ENCODE measurements at places on chromosomes 1 and 21.

DNA sequence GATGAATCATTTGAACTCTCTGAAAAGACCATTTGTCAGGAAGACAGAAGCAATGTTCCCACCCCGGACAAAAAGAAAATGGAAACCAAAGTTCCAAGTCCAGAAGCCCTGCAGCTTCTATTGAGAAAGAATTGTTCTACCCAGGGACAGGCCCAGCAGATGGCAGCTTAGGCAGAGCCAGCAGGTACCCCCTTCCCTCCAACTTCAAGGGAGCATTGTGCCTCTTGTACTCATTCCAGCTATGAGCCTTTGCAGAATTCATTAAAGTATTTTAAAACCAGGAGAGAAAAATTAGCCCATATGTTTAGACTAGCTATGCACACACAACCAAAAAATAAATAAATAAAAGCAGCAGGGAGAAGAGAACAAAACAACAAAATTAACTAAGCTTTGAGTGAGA is 85.2 kb upstream of the KCND3 start:
- no peak for DNase-seq

GRCh38 chr1:23963617-23964234 is 4.1 kb downstream of the PNRC2 start:
- no peak for DNase-seq

DNA sequence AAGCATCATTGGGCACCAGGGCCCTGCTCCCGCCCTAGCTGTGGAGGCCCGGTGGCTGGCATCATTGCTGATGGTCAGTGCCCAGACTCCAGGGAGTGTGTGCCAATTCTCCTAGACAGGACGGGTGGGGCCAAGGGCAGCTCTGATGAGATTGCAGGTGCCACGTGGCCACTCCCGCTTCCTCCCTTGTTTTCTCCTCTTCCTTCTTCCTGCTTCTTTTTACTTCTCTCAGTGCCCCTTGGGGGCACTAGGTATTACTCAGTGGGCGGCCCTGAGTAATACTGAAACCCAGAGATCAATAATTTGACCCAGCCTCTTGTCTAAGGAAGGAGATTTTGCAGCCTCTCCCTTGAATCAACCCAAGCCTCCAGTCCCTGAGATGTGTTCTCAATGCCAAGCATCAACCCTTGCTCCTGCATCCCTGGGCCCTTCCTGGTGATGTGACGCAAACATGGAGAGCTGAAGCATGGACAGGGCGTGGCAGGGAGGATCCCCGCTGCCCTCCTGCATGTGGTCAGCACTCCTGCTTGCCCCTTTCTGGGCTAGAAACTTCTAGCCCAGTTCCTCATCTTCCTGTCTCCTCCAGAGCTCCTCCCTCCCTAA is 32.4 kb downstream of the CDK18 start:
- DNase-seq = no peak

GRCh38 chr1:65092691-65093090 is 55.3 kb upstream of the AK4 start:
- no peak for DNase-seq

- no peak for DNase-seq
Observed at GRCh38 chr1:27087371-27088220, 67.3 kb downstream of the SLC9A1 start.

DNA sequence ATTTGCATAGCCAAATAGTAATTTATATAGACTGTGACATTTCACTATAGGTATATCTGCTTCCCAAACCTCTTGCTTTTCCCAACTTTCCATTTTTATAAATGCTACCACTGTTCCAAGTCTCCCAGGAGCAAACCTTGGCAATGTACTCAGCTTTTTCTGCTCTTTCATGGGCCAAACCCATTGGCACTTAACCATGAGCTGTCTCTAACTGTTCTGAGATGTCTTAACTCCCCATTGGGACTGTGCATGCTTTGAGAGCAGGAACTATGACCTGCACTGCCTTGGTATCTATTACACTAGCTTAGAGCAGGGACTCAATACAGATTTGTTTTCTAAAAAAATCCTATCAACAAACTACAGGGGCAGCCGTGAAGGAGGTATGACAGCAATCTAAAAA is 22.5 kb upstream of the KHDRBS1 start:
- no peak for DNase-seq

DNA sequence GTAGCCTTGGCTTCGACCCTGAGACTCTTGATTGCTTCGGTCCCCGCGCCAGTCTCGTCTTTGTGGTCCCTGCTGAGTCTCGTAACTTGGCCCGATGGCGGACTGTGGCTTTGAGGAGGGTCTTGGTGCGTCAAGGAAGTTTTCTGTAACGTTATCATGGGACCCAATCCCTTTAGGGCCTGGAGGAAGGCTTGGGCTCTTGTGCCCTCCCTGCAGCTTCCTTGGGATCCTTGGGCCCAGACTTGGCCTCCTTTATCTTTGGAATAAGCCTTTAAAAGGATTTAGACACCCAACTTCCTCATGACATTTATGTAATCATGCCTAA is 371 bp downstream of the ZMPSTE24 start:
- no peak for DNase-seq

- no peak for DNase-seq
Observed at GRCh38 chr1:3197781-3198316, 128.8 kb downstream of the PRDM16 start.

GRCh38 chr1:111732718-111733117 is 6.5 kb downstream of the INKA2 start:
- DNase-seq = no peak

- DNase-seq = no peak
Observed at GRCh38 chr21:17733209-17733608, 85.9 kb downstream of the C21orf91 start.

DNA sequence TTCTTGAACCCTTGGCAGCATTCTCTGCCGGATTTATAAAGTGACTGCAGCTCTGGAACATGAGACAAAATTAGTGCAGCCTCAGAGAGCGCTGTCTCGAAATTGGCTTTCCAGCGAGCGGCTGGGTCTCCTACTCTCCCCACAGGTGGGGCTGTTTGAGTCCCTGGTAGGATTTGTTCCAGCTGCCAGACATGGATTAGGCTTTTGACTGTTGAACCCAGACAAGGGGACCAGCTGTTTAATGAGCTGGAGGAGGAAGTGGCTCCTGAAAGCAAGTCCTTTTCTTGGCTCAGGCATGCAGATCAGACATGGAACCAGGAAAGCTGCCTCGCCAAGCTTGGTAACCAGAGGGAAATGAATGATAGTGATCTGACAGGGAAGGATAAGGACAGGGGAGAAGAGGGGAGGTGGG is 69.6 kb downstream of the UBIAD1 start:
- DNase-seq = peak; percentile 84

DNA sequence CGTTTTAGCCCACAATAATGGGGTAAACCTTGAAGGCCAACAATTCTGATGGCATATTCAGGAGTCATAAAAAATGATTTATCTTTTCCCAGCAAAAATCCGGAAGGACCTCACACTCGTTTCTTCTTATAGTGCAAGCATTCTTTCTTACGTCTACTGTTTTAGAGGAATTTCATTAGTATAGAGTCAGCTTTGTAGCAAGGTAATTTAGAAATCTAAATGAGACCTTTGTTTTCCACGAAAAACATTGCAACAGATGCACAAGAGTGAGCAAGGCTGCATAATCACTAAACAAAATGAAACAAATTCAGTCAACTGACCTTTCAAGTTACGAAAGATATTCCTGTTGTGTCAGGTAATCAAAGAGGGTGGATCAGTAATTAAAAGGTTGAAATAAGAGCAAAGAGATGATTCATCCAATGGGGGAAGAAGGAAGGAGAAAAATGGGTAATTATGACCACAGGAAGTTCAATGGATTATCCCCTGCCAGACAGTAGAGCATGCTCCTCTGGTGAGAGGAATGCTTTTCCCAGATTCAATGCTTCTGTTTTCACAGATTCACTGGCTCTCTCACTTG is 560 bp upstream of the CSDE1 start:
- no peak for DNase-seq

DNA sequence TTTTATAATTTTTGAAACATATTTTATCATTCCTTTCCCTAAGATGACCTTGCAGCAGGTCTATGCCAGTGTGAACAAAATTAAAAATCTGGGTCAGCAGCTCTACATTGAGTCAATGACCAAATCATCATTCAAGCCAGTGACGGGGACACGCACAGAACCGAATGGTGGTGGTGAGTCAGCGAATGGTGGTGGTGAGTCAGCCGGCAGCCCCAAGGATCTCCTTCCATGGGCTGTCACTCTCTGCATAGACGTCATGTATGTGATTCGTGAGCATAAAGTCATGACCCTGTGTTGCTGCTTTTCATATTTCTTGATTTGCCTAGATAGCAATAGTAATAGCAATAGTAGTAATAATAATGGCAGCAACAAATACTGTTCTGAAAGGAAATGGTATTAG is 26.3 kb downstream of the PER3 start:
- no peak for DNase-seq

GRCh38 chr1:212677573-212677972 is 22.1 kb downstream of the BATF3 start:
- no peak for DNase-seq

- no peak for DNase-seq
Observed at GRCh38 chr1:200774311-200774710, 35.6 kb downstream of the CAMSAP2 start.

- DNase-seq = peak; percentile 85
Observed at GRCh38 chr1:188689542-188689941, 1788.1 kb downstream of the BRINP3 start.

DNA sequence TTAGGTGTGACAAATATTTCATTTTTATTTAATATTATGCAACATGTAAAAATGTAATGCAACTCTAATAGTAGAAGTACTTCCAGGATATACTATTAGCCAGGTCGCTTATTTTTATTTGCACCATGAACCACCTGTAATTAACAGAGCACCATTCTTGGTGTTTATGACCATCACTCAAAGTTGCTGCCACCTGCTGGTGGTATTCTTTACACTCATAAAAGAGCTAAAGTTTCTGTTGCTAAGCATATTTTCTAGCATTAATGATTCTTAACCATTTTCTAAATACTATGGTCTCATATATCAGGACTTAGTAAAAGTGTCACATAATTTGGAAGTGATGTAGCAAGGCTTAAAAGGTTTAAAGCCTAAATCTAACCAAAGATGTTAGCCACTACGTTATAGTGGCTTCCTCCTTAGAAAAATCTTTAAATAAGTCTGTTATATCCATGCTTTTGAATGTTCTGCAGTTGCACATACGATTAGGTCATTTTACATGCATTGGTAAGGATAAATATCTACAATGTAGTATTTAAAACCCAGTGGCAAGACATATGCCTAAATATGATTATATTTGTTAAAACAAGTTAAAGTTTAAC is 244.5 kb downstream of the NEGR1 start:
- no peak for DNase-seq

DNA sequence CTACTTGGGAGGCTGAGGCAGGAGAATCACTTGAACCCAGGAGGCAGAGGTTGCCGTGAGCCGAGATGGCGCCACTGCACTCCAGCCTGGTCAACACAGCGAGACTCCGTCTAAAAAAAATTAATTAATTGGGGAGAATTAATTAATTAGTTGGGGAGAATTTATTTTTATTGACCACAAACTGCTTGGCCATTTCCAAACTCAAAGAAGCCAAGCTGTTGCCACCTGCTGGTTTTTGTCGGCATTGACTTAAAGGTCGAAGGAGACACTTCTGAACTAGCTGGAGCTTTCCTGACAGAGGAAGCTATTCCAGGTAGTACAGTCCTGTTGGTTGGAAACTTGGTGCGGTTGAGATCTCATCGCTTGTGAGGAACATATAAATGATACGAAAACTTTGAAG is 13.1 kb downstream of the MAP1LC3C start:
- no peak for DNase-seq

- DNase-seq = no peak
Observed at GRCh38 chr1:214233856-214234634, 46.9 kb upstream of the SMYD2 start.

GRCh38 chr1:200379432-200379757 is 30.4 kb downstream of the ZNF281 start:
- DNase-seq = no peak

GRCh38 chr1:184870319-184870718 is 104.0 kb downstream of the NIBAN1 start:
- no peak for DNase-seq

DNA sequence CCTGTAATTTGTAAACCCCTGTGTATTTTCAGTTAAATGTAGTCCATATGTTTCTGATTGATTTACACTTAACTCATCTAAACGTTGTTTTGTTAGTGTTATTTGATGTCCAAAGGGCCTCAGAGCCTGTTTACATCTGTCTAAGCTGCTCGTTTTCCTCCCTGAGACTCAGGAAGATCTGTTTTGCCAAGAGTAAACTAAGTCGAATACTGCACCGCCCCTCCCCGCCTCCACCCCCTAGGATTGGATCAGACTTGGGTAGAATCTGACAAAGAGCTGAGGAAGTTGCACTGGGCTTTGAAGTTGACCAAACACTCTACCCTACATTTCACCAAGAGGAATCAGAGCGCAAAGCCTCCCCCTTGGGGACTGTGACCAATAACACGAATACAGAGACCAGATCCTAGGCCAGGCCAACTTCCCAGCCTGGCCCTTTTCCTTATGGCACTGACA is 206.9 kb upstream of the LMO4 start:
- no peak for DNase-seq

GRCh38 chr1:44653107-44653964 is 20.9 kb downstream of the TMEM53 start:
- no peak for DNase-seq

DNA sequence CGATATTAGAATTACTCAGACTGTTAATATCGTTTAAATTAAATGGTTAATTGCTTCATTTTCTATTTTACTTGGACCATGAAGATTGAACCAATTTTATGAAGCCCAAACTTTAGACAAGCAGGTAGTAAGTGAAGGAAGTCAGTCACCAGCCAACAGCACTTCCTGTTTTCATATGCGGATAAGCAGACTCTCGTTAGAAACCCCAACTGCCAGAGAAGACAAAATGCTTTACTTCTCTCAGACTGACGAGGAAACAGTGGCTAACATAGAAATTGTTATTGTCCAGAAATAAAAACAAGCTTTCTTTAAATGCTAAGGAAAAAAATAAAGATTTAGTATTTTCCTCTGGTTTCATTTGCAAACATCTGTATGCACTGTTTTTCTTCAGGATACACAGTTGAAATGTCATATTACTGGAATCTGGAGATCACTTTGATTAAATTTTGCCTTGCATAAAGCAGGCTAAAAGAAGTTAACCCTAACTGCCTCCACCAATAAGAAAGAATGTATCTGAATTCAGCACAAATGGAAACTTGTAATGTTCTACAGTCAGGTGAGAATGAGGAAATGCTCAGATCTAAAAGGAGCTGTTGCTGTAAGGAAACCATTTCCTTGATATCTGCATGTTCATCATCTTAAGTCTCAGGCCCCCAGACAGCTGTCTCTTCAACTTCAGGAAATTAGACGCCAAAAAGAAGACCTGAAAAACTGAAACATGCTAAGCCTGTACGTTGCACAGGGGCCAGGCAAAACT is 129.8 kb upstream of the SAMSN1 start:
- no peak for DNase-seq

DNA sequence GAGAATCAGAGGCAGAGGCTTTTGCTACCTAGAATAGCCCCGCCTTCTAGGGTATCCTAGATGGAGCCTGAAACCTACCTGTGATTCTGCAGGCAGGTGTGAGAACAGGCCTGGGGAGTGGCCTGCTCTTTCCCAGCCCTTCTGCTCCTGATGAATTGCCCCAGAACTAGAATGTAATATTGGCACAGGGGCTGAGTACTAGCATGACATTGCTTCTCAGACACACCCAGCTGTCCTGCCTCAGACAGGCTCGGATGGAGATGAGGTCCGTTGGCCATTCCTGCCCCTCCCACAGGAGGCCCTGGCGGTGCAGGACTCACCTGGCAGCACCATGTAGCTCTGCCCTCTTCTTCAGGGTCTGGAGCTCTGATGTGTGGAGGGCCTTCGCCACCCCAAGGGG is 237.6 kb downstream of the GRIK3 start:
- DNase-seq = no peak

Measured in DMS 273 treated with DMSO at 0.1 percent for 48 hours (cell line).